ENCODE measurements at places on chromosomes 11 and 22.

DNA sequence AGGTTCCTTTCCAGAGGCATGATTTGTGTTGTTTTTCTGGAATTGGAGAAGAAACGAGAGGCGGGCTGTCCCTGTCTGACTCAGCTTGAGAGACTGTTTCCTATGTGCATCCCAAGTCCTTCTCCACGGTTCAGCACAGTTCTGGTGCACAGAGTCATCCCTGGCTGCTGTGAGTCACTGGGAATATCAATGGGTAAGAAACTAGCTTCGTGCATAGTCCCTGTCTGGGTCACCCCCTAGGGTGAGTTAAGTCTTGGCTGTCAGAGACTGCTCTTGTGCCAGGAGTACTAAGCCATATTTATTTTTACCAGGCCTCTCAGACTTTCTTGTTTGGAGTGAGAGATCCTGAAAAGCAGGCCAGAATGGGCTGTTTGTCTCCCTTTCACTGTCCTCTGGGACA lies 2.4 kb upstream of the LRP4 start:
- DNase-seq, result no peak

- DNase-seq, result no peak
These were observed 31.3 kb upstream of the CD82 start for GRCh38 chr11:44533921-44534711.

GRCh38 chr11:132168344-132168981 lies 798.0 kb downstream of the NTM start:
- DNase-seq, result no peak

DNA sequence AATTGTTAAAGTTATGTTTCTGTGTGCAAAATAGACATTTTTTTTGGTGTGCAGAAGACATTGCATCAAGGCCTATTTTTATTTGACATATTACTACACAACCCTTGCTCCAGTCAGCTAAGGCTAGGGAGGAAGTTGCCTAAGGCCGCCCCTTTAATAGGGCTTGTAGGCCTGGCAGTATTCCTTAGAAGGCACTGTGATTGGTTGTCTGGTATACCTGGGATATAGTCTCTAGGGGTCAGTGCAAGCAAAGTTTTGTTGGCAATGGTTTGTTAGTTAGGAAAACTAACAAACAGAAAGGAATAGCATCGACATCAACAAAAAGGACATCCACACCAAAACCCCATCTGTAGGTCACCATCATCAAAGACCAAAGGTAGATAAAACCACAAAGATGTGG lies 16.9 kb downstream of the CCDC15 start:
- DNase-seq, result no peak

Measured in NCI-H1694 treated with DMSO at 0.1 percent for 48 hours (cell line).